Renal cortex interstitium (tissue), 15 donors: ENCODE measurements at places on chromosomes 6 and 20.

- DNase-seq, result no peak
Observed at GRCh38 chr6:148240461-148240840, 102.2 kb upstream of the SASH1 start.

DNA sequence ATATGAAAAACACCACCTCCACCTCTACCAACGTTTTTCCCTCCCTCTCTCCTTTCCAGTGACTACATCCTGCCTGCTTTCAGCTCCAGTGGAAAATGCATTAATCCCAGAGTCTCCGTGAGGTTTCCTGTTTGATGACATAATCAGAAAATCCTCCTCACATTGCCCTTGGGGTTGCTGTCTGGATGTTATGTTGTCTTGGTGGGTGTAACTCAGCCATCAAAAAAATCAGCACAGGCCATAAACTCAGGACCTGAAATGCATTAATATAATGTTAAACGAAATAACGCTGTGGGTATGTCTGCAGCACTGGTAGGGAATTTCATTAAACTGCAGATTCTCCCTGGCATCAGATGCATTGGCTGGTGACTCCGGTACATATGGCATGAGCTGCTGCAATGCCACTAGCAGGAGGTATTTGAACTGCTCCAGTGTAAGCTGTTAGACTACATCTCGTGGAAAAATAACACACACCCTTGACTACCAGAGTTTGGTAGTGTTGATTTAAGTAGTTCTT, 297.8 kb downstream of the PRL start:
- no peak for DNase-seq

GRCh38 chr6:105733556-105734162, 330.8 kb upstream of the PREP start:
- DNase-seq, result no peak

GRCh38 chr20:16245879-16246278, 327.4 kb downstream of the KIF16B start:
- no peak for DNase-seq

DNA sequence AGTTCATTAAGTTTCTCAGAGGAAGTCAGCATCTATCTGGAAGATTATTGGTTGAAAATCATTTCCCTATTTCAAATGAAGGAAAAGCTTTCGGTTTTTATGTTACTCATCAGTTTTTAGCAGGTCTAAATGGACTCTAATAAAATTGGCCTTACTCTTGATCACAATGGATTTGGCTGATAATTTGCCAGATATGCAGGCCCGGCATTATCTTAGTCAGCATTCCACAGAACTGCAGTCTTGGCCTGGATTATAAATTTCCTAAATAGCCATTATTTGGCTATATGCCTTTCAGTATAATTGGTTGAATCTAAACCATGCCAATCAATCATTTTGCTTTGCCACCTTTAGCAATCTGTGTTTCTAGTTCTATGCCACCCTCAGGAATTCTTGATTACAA, 91.7 kb upstream of the KCNQ5 start:
- no peak for DNase-seq

DNA sequence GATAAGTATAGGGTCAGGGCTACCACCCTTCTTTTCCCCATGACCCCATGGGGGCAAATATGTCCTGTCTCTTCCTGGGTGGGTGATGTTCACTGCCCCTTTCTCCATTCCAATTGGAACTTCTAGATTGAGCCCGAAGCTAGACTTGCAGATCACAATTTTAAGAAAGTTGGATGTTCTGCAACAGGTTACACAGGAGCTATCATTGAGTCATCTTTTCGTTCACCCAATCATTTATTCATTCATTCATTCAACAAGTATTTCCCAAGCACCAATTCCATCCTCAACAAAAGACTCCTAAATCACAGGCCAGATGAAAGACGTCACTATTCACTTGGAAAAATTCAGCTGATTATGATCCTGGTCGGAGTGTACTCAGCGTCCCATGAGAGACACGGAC, 71.0 kb upstream of the FOXP4 start:
- no peak for DNase-seq

DNA sequence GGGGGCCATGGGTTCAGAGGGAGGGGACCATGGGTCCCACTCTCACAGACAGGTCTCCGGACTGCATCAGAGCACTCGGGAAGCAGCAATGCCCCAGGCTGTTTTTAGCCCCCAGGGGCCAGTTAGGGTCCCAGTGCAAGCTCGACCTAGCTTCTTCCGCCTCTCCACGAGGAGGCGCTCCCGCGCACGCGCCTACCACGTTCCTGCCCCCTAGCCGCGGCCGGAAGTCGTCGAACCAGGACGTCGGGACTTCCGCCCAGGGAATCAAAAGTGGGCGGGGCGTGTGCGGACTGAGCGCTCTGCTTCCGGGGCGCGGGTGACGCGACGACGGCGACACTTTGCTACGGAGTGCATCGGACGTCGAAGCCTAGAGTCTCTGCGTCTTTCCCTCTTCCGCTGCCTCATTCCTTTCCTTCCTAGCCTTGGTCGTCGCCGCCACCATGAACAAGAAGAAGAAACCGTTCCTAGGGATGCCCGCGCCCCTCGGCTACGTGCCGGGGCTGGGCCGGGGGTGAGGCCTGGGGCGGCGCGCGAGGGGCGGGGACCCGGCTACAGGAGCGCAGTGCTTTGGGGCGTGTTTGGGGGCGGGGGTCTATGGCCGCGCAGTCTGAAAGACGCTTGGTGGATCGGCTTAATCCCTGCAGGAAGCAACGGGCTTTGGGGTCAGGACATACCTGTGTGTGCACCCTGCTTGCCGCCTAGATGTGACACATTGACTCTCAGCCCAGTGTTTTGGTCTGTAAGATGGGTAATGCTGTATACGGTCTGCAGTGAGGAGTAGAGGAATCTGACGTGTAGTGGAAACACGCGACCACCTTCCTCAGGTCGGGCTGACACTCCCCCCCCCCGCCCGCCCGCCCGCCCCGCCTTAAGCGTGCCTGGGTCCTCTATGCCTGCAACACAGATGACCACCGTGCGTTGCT, at the start of gene PRPF6:
TSS of gene PRPF6 (plus strand) at position 327 of the 923 bp plus-strand sequence. CDS start at position 441, 114 bp downstream.
- DNase-seq, result peak; percentile 81

DNA sequence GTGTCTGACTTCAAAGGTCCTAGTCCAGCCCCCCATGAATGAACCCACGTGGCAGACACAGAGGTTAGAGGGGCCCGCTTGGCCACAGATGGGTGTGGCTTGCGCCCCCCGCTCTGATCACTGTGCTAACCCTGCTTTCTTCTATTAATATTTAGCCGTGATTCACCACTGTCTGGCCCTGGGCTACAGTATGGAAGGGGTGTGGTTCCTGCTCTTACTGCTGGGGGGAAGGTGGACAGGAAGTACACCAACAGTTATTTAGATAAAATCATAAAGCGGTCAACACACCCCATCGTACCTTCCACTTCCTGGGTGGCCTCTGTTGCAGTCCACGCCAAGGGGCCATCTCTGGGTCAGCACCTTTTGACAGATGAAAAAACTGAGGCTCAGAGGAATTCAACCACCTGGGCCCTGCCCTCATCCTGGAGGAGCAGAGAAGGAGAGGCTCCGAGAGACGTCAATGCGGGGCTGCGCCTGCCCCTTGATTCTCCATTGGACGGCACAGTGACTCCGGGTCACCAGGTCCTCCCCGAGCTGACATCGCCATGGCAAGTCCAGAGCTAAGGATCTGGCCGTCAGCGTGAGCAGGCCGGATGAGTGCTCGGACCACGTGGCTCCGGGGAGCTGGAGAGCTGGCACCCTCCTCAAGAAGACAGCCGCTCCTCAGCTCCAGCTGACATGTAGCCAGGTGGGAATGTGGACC, 206.3 kb downstream of the PREX1 start:
- DNase-seq, result no peak

DNA sequence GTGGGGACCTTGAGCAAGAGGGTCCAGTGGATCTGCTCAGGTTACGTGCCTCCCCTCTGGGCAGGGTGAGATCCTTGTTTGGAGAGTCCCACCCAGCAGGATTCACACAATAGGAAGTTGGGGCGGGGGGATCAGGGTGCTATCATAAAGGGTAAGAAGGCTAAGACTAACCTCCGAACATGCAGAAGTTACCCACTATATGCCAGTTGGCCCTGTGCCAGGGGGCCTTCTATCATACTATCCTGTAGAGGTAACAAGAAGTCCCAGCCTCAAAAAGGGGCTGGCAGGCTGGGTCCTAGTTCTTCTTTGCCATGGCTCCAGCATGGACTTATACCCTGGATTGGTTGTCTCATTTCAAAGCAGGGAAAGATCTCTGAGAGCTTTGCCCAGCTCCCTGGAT, 94.1 kb downstream of the CDH26 start:
- DNase-seq, result no peak

GRCh38 chr20:38091441-38092216, 58.1 kb downstream of the RPRD1B start:
- no peak for DNase-seq

GRCh38 chr20:45890077-45890984, 677 bp downstream of the NEURL2 start:
- DNase-seq, result no peak

DNA sequence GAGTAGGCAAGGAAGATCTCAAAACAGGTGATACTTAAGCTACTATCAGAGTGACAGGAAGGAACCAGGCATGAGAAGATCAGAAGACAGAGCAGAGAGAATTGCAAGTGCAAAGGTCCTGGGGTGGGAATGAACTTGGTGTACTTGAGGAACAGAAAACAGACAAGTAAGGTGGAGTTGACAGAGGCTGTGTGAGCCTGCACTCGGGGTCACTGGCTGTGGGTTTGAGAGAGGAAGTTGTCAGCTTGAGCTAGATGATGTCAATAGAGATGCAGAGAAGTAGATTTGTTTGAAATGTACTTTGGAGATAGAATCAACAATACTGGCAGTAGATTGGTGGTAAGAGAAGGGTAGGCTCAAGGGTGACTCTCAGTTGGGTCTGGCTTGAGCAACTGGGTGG, 209.5 kb downstream of the CLIC5 start:
- no peak for DNase-seq
